ENCODE measurements at places on chromosomes 11 and 22.
A peak's percentile ranks its signal among the peaks of the same experiment; 100 is the strongest.

DNA sequence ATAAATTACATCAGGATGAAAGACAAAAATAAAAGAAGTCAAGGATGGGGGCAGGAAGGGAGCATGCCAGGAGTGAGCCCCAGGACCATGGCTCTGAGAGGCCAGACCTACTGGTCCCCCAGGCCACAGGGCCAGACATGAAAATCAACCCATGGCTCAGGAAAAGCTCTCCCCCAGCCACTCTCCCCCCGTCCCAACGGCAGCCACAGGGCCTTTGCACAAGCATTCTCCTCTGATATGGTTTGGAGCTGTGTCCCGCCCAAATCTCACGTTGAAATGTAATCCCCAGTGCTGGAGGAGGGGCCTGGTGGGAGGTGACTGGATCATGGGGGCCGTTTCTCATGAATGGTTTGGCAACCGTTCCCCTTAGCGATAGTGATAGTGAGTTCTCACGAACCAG, 80.8 kb upstream of the ANO1 start:
- DNase-seq = peak; percentile 37

- no peak for DNase-seq
Measured at GRCh38 chr11:130504317-130504716, 55.9 kb downstream of the ADAMTS15 start.

GRCh38 chr11:112212290-112212689, 13.9 kb upstream of the PTS start:
- no peak for DNase-seq

DNA sequence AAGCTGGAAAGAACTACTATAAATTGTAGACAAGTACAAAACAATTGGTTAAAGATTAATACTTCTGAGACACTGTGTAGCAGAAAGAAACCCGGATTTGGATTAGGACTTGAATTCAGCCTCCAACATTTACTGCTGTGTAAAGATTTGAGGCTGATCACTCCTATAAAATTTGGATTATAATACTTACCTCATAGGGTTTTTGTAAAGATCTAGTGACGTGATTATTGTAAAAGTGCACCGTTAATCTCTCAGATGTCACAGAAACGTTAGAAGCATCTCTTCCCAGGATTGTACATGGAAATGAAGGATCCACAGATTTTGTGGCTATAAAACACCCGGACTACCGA, 323 bp upstream of the HIKESHI start:
- no peak for DNase-seq

- peak; percentile 81 for DNase-seq
Measured at GRCh38 chr11:57406337-57406904, 16.0 kb upstream of the PRG2 start.

GRCh38 chr11:122665861-122666260, 10.3 kb downstream of the UBASH3B start:
- DNase-seq = no peak

DNA sequence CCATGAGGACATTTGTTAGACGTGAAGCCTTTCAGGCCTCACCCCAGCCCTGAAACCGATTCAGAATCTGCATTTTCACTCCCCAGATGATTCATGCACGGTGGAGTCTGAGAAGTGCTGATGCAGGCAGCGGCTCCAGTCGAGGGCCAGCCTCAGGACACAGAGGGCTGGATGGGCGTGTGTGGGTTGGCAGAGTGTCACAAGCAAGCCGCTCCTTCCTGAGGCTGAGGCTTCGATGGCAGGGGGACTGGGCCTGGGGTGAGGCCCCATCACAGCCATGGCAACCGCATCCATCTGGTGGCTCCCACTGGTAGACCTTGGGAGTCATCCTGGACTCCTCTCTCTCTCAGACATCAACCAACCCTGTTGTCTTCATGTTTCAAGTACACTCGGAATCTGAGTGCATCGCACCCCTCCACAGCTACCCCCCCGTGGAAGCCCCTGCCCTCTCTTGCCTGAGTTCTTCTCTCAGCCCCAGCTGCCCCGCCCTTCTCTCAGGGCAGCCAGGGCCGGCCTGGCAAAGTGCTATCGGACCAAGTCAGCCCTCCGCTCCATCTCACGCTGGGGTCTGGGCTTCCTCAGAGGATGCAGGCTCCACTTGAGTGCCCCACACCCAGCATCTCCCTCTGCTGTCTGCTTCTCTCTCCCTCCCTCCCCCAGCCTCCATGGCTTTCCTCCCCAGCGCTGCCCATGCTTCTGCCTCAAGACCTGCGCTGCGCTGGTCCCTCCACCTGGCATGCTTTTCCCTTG, 10.6 kb downstream of the KCNC1 start:
- DNase-seq = peak; percentile 73

- DNase-seq = no peak
Measured at GRCh38 chr11:110564676-110565356, 135.1 kb downstream of the FDX1 start.

DNA sequence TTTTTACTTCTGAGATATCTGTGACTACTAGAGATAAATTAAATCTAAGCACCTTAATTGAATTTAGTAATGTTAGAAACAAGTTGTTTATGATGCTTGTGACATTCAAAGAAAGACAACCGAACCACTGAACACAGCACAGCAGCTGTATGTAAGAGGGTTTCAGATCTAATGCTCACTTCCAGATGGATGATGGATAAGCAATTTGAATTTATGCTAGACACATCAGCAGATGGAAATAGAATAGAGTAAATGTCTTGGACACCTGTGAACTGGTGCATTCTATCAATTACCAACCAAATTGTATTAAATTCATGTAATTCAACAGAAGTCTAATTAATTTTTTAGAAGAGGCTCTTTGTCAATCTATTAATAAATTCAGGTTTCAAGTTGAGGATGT, 306.3 kb downstream of the CNTN5 start:
- DNase-seq = no peak
